ENCODE measurements at places on chromosomes 4 and X.
A peak's percentile ranks its signal among the peaks of the same experiment; 100 is the strongest.

- no peak for DNase-seq
Measured at GRCh38 chrX:14927401-14927800, 54.2 kb downstream of the MOSPD2 start.

DNA sequence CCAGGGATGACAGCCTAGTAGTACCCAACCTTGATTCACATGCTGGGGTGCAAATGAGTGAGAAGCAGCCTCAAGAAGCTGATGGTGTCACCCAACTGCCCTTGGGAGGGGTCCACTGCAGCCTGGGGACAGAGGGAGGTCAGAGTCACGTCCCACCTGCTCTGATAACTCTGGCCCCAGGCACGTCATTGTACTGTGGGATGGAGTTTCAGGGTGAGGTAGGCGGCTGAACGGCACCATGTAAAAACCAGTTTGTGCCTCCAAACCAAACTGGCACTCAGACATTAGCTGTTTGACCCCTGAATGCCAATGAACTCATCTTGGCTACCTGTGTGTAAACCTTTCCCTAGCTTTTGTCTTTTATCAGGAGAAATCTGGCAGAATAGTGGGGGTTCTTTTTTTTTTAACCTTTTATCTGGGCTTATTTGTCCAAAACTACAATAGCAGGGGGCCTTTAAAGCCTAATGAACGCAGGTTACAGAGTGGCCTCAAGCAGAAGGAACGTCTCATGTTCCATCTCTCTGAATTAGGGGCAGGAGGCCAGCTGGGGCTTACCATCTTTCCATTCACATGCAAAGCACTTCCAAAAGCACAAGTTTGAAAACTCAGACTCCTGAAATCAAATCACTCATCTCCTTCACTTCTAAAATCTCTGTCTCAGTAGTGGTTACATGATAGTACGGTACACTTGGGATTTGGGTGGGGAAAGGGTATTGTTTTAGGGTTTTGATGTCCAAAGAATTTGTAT is 89.4 kb downstream of the IRF2 start:
- DNase-seq, result no peak

DNA sequence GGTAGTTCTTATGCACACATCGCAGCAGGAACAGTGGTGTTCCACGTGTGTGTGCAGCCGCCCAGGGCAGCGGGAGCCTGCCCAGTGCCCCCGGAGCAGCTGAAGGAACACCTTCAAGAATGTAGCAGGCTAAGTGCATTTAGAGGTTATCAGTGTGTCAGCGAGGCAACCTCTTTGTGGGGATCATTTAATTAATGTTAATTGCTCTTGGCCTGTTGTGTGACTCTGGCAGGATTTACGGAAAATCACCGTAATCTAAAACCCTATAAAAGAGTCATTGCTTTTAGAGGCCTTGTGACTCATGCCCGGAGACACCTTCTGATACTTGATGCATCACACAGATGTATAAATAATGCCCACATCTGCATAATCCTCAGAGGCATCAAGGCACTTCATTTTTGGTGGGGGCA is 47.3 kb upstream of the GATB start:
- DNase-seq, result no peak

DNA sequence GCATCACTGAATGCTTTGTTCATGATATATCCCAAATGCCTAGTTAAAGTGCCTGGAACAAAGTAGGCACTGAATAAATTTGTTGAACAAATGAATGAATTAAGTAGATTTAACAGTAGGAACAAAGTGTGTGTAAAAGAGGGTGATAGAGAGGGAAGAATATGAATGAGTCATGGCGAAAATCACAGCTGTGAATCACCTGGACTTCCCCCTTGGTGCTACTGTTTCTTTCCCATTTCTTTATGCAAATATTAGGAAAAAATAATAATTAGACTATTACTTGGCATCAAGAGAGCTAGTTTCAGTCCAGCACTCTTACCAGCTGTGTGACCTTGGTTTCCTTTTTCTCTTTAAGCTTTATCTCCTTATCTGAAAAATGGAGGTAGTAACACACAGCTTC is 9.2 kb downstream of the SPIN3 start:
- DNase-seq, result no peak

DNA sequence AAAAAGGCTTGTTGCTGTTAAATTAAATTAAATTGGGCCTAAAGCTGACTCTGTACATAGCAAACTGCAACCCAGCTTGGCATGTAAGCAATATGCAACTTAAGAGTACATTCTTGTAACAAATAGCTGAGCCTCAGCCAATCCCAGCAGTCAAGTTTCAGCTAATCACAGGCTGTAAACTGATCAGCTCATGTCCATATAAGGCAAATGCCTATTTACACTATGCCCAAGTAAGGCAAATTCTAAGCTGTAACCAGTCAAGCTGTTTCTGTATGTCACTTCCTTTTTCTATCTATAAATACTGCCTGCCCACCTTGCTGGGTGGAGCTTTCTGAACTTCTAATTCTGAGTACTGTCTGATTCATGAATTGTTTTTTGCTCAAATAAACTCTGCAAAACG is 429.1 kb upstream of the FTHL17 start:
- DNase-seq, result no peak

DNA sequence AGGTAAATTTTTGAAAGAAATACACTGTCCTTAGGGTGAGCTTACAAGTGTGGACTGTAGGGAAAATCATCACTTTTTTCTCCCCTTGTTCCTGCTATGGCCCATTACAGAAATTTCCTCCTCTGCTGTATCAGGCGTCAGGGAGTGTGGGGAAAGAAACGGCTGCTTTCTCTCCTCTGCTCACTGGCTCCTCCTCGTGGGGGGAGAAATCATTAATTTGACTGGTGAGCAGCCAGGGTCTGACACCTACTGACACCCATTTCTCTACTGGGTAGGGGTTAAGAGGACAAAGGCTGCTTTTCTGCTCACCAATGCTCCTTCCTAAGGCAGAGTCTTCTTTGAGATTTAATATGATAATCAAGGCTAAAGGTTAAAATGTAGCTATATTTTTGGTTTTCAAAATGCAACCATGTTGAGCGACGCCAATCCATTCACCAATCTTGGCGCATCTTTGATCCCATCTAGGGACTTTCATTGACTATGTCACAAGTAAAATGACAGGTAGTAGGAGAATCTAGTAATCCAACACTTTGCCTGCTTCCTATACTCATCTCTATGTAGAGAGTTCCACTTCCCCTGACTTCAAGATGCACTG is 25.1 kb downstream of the SETD7 start:
- peak; percentile 51 for DNase-seq

- no peak for DNase-seq
Measured at GRCh38 chr4:106256190-106256589, 59.8 kb downstream of the TBCK start.

DNA sequence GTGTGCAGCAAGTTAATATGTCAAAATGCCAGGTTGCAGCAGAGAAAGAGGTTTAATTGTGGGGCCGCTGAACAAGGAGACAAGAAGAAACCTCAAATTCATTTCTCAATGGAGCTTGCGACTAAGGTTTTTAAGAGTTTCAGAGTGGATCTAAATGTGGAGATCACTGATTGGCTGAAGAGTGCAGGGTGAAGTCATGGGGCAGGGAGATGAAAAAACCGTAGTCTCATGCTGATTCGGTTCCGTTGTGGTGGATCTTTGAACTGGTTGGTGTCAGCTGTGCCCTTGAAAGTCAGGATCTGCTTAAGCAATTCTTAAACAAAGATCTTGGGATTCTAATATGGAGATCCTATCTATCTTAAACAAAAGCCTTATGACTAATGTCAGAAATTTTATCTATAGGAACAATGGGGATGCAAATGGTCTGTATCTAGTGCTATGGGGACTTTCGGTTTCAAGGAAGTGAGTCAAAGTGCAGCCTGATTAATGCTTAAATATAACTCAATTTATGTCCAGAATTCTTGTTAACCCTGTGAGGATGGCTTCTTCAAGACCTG is 173.9 kb upstream of the CENPE start:
- DNase-seq, result no peak

GRCh38 chr4:79338148-79338547 is 12.3 kb upstream of the NAA11 start:
- no peak for DNase-seq

DNA sequence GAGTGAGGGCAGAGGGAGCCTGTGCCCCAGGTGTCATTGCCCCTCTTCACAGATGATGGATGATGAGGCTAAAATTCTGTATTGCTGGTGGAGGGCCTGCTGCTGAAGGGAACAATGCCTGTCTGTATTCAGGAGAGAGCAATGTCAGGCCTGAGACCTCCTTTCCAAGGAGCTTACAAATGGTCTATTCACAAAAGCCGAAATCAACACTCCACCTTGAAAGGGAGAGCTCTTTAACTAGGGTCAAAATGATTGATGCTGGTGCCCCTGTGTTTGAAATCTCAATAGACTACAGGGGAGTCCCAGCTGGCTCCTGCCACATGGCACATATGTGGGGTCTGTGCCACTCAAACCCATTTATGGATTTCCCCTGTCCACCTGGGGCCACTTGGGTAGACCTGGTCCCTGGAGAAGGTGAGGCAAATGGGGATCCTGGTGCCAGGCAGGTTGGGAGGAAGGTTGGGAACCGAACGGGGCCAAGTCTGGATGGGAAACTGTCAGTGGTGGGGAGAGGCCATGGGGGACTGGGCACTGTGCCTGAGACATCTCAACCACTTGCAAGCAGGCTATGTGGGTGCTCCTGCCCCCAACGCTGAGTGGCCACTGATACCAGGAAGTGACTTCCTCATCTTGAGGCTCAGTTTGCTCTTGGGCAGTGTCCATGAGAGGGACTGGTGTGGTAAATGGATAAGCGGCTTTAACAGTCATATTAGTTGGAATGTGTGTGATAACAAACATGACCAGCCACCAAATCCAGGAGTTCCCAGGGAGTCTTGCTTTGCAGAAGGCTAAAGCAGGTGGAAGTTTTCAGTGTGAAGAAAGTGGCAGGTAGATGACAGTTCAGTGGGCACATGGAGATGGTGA is 223.8 kb upstream of the PSAPL1 start:
- no peak for DNase-seq

DNA sequence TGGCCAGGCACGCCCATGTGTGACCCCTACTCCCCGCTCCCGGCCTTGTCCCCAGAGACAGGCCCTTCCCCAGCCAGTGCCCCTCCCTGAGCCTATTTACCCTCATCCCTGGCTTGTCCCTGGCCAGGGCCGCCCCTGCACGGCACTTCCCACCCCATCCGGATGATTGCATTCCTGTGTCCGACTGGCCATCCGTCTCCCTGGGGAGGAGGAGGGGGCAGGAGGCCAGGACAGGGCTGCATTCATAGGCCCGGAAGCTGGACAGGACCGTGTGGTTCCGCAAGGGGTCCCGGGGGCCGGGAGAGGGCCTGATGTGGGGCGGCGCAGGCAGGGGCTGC is 22.8 kb downstream of the CTBP1 start:
- no peak for DNase-seq

DNA sequence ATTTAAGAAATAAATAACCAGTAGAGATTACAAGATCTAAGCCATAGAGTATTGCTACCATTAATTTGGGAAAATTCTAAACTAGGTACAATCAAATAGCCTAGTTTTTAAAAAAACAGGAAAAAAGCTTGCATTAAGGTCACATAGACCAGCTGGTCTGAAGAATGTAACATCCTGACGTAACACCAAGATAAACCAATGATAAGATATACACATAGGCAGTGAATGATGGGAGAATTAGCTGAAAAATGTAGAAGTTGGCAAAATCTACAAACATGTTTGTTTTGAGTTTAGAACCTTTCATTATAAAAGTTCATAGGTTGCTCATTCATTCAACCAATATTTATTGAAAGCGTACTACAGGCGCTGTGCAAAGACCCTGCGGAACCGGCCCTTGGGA is 120.0 kb downstream of the SH3RF1 start:
- DNase-seq, result no peak

DNA sequence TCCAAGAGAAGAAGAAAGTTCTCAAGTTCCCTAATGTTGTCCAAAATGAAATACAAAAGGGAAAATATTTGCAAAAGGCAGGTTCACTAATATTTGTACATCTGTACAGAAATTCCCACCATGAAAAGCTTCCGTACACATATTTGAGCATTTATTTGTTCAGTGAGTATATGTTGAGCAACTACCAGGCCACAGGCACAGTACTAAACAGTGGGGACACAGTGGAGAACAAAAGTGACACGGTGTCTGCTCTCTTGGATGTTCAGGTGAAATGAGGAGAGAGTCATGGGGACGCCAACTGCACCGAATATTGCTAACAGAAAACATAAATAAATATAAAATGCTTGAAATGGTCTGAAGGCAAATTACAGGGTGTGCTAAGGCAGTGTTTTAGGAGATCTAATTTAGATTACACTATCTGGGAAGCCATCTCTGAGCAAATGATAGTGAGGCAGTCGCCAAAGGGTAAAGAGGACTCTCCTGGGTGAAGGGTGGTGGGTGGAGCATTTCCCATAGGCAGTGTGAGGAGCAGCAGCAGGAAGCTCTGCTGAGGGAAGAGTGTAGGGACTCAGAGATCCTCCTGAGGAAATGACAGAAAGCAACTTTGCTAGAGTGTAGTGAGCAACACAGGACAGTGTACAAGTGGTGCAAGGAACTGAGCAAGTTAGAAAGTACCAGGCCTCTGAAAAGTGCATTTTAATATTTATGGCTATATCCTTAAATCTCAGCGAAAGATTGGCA is 375.2 kb downstream of the GALNTL6 start:
- no peak for DNase-seq

GRCh38 chrX:37746218-37746941 is 33.5 kb upstream of the CYBB start:
- no peak for DNase-seq

DNA sequence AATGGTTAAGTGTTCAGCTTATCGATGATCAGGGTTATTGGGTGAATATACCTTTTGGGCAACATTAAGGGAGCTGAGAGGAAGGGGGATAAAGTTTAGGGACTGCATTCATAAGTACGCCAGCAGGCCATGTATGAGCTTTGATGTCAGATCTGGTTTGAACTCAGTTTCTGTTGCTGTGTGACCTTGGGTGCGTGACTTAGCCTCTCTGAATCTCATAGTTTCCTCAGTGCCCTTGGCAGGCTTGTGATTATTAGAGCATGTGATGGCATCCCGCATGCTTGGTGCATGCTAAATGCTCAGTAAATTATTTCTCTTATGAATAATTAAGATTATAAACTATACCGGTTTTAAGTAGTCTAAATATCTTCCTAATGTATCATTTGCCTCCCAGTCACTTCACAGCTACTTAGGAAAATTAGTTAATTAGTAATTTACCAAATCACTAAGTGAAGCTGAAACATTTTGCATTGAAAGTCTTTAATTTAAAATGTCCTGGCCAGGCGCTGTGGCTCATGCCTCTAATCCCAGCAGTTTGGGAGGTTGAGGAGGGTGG is 3.8 kb downstream of the TBC1D14 start:
- DNase-seq, result no peak

- DNase-seq, result no peak
Measured at GRCh38 chr4:101885574-101885973, 95.0 kb downstream of the BANK1 start.

DNA sequence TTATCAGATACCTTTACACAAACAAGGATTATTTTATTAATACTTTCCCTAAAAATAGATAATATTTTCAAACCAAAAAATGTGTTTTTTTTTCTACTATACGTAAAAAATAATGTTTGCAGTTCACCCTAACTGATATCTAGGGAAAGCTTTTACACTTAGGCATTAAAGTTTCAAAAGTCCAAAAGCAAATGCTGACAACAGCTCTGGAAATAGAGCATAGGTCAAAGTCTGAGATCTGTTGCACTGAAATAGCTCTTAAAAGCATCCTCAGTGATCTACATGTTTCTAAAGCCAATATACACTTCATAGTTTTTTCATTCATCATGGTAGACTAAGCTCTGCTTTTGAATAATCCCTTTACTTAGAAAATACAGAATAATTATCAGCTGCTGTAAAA is 222.8 kb downstream of the TRAM1L1 start:
- no peak for DNase-seq
